SK-N-DZ (cell line): ENCODE measurements at places on chromosomes 12 and 14.

DNA sequence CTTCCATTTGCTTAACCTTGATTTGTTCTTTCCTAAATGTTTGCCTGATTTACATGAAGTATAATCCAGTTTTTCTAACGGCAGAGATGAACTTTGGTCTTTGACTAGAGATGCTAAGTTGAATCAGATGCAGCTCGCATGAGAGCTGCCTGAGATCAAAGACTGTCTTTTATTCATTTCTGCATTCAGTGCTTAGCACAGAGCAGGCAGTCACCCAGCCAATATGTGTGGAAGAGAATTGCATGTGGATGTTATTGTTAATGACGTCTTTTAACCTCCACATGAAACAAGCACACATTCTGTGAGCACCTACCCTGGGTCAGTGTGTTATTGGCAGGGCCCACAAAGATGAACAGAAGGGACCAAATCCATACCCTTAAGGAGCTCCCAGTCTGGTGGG is 99.2 kb downstream of the SLC5A8 start:
- no peak for DNase-seq

DNA sequence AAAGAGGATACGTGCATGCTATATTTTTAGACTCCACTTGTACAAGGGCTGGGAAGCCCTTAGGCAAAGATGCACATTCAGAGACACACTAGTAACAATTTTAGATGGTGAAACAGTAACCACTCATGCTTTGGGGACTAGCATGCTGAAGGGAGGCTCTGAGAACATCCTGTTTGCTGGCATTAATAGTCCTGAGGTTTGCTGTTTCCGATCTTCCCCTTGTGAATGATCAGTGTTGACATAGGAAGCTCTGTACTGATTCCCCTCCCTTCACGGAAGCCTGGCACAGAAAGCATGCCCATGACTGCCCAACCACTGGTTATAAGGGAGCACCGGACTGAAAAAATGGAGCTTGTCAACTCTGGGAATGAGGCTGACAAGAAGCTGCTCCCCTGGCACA is 164.6 kb downstream of the GCH1 start:
- DNase-seq: no peak

DNA sequence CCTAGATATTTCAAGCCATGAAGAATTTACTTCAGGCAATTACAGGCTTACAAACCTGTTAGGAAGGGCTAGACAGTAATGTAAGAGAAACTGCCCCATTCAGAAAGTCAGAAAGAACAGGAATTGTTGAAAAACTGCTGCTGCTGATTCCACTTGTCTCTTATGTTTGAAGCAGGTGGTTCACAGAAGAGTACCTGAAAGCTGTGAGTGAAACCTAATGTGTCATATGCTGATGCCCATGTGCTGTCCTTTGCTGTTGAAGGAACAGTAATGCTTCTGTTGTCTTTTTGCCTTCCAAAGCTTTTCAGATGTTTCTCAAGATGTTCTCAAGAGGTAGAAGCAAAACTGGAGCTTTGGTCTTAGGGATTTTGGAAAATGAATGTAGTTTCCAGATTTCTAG is 39.0 kb downstream of the MNAT1 start:
- no peak for DNase-seq

DNA sequence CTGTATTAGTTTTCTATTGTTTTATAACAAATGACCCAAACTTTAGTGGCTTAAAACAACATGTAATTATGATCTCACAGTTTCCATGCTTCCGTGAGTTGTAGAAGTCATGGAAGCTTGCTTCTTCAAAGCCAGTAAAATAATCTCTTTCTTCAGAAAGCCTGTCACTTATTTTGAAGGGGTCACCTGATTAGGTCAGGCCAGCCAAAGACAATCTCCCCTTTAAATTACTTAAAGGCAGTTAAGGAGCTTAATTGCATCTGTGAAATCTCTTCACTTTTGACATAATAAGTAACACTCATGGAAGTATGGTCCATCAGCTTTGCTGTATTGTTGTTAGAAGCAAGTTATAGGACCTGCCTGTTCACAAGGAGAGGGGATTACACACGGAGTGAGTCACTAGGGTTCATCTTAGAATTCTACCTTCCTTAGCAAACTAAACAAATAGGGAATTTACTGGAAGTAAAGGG is 89.8 kb downstream of the FAR2 start:
- DNase-seq: peak; percentile 85

DNA sequence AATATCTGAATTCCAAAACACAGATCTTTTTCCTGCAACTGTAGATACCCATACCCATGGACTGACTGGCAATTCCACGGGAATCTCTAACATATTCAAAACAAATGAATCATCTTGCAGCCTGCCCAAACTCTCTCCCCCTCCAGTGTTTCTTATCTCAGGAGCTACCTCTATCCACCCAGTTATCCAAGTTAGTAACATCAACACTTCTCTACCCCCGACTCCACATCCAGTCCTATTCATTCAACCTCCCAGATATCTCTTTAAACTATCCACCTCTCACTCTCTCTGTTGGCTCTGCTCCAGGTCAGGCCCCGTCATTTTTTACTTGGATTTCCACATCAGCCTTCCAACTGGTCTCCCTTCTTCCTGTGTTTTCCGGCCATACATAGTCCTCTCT is 6.7 kb upstream of the KCNH5 start:
- DNase-seq: no peak

DNA sequence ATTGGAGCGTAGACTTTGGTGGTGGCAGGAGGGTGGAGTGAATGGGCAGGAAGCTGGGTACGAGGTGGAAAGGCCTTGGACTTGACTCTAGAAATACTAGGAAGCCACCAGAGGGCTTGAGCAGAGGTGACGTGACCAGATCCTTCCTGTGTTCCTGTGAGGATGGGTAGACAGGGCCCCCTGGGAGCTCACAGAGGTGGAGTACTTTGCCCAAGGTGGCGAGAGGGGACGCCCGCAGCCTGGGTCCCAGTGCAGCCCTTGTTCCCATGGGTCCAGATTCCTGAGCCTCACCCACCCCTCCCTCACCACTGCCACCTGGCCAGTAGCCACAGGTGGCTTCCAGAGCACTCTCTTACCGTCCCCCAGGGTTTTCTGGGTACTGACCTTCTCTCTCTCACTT is 89.8 kb downstream of the KIF26A start:
- no peak for DNase-seq
